Bone marrow (tissue), 2 donors: ENCODE measurements at places on chromosomes 7 and 10.

DNA sequence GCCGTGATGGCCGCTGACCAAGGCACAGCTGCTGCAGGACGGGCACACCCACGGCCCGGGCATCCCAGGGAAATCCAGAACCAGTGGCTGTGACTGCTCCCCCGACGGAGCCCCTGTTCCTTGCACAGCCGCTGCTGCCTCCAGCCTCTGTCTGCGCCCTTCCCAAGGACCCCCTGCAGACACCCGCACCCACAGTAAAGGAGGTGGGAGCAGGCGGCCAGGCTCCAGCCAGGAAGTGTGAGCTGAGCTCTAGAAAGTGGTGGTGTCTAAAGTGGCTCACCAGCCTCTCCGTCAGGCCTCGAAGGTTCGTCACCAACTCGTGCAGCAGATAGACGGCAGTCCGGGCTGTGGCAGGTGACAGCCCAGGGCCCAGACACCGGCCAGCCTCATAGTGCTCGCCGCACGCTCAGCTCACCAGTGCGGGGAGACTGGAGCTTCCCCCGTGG, 306.7 kb downstream of the DNAJB6 start:
- DNase-seq: no peak

GRCh38 chr10:23824822-23825221, 384.1 kb upstream of the KIAA1217 start:
- no peak for DNase-seq

GRCh38 chr10:71152043-71152442, 60.3 kb upstream of the UNC5B start:
- no peak for DNase-seq

- no peak for DNase-seq
Measured at GRCh38 chr7:132998763-132999162, 83.1 kb downstream of the CHCHD3 start.

- no peak for DNase-seq
Measured at GRCh38 chr10:96711048-96711728, 9.1 kb downstream of the PIK3AP1 start.

- DNase-seq: no peak
Measured at GRCh38 chr7:271266-272107, 18.5 kb upstream of the FOXL3 start.

GRCh38 chr10:28906415-28906814, 229.1 kb downstream of the BAMBI start:
- DNase-seq: no peak

GRCh38 chr10:113326160-113327111, 226.4 kb upstream of the HABP2 start:
- peak; percentile 93 for DNase-seq

- no peak for DNase-seq
Measured at GRCh38 chr7:42068554-42069280, 168.3 kb downstream of the GLI3 start.
